ENCODE measurements at places on chromosomes 16 and 17.
A peak's percentile ranks its signal among the peaks of the same experiment; 100 is the strongest.

GRCh38 chr17:32627239-32627996 lies 140.6 kb downstream of the CDK5R1 start:
- no peak for DNase-seq

- DNase-seq = no peak
These were observed 64.1 kb downstream of the NEUROD2 start for GRCh38 chr17:39543664-39544063.

DNA sequence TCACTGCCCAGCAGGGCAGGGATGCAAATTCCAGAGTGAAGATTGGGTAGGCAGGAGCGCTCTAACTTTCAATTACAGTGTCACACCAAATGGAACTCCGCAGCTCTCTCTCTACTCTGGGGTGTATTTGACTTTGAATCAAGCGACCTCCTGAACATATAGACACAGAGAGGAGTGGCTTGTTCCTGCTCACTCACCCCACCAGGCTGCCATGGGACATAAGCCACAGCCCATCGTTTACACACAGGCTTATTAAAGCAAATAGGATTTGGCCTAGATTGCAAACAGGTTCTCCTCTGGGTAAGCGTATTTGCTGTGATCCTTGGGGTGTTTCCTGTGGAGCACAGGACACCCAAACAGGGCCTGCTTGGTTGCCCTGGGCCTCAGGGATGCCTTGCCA lies 281.6 kb upstream of the CCL2 start:
- DNase-seq = no peak

DNA sequence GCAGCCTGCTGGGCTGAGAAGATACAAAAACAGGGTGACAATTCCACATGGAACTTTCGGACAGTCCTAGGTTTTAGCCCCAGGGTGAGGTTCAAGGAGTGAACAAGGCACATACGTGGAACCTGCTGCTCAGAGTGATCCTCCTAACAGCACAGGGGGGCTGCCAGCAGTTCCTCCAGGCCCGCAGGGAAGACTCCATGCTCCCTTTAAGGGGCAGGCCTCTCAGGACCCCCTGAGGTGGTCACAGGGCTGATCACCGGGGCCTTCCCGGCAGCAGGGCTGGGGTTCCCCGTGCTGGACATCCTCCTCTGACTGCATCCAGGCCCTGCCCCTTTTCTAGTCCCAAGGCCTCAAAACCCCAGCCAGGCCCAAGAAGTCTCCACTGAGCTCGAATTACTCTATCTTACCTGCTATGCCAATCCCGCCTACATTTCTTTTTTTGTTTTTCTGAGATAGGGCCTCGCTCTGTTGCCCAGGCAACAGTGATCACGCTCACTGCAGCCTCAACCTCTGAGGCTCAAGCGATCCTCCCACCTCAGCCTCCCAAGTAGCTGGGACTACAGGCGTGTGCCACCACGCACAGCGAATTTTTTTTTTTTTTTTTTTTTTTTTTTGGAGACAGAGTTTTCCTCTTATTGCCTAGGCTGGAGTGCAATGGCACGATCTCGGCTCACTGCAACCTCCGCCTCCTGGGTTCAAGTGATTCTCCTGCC lies 10.4 kb downstream of the CANT1 start:
- no peak for DNase-seq

- no peak for DNase-seq
These were observed 16.0 kb downstream of the MPRIP start for GRCh38 chr17:17058304-17058703.

DNA sequence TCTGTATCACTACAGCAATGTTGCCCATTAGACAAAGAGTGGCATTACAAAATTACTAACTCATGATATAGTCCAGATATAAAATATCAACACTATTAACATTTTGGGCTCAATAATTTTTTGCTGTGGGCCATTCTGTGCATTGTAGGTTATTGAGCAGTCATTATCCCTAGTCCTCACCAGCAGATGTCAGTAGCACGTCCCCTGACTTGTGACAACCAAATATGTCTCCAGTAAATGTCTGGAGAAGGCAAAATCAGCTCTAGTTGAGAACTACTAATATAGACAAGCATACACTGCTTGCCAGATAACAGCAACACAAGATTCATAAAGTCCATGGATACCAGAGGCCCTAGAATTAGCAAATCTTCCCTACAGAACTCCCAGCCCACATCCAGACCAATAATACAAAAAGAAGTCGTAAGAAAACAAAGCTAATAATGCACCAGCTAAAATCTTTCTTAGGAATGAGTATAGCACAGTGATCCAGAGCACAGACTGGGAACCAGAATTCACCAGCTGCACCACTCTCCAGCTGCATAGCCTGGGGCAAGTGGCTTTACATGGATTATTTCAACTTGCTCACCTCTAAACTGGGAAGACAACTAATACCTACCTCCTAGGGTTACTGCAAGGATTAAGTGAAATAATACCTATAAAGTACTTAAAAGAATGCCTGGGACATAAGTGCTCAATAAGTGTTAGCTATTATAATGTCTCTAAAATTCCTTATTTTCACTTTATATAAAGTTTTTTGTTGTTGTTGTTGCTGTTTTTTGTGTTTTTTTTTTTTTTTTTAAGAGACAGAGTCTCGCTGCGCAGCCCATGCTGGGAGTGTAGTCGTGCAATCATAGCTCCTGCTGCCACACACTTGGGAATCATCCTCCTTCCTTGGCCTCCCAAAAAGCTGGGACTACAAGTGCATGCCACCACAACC lies 23.7 kb downstream of the HELZ start:
- peak; percentile 61 for DNase-seq

DNA sequence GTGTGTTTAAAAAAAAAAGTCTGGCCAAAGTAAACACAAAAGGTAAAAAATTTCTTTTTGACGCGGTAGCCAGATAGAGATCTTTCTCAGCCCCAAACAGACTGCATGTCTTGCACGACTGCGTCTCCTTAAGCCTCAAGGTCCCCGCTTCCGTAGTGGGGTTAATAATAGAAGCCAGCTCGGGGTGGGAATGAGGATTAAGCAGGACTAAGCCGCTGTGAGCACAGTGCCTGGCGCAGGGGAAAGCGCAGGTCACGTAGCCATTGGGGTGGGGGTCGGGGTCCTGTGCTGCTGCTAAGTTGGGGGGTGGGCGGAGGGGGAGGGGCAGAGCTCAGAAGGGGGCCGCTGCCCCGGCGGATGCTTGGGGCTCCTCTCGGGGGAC lies 521 bp downstream of the GGA2 start:
- peak; percentile 33 for DNase-seq

GRCh38 chr17:36661688-36662087 lies 60.3 kb downstream of the MRM1 start:
- DNase-seq = no peak

DNA sequence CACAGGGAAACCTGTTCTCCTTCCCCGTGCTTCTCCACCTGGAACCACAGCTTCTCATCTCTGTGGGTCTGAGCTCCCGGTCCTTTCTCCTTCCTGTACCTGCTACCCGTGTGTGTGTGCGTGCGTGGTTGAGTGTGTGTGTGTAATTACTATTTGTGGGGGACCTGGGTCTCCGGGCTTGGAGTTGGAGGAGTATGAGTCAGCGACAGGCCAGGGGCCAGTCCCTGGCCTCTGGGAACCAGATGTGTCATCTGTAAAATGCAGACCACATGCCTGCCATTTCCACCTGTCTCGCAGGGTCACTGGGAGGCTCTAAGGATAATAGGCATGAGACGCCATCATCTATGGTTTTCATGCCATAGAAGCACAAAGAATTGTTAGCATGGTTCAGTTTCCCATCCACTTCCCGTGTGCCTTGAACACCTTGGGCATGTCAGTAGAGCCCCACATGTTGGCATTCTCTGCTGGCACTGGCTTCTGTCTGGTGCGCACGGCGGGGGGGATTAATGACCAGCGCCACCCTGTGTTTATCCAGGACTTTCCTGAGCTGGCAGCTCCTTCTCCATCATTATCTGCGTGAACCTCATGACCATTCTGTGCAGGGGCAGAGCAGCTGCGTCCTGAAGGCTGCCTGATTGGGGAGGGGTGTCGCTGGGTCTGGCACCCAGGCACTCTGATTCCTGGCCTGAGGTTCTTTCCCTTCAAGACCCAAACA lies 1.5 kb downstream of the ZNF205 start:
- no peak for DNase-seq

DNA sequence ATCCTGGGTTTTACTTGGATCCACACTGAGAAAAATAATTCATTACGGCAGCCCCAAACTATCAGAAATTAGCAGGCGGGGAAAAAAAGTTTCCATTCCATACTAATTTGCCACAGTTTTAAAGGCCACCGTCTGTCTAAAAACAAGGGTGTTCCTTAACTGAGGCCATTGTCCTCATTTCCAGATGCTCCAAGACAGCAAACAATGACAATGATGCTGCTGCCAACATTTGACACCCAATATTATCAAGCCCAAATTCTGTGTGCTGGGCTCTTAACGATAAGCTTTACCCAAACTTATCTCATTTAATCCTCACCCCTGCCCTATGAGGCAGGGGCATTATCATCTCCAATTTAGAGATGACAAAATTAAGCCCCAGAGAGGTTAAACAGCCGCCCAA lies 26.3 kb downstream of the CUEDC1 start:
- DNase-seq = no peak

DNA sequence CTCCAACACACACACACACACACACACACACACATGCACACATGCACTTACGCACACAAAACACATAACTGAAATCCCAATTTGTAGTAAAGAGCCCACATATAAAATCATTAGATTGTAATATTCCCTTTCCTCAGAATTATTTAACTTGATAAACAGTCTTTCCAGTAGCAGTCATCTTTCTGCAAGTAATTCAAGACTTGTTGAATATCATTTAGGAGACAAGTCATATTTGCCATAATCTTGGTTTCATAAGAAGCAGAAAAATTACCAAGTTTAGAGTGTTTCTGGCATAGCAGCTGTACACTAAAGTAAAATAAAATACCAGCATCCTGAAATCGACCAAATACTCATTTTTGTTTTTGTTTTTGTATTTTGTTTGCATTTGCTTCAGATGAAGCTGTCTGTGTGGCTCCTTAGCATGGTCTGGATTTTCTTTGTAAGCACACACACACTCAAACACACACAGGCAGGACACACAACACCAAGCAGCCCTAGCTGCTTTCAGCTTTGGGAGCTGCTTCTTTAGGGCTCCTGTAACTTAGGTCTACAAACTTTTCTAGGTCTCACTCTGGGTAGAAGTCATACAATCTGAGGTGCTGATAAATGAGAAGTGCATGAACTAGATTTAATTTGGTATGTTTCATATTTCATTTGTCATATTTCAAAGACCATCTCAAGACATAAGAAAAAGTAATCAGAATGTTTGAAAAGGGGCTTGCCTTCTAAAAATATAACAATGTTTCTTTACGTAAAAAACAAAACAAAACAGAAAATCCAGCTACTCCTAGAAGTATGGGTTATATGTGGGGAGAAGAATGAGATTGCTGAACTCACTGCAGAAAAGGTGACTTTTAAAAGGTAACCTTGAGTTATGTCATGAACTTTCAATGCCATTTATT lies 3.0 kb downstream of the SALL1 start:
- no peak for DNase-seq

- no peak for DNase-seq
These were observed 153.4 kb upstream of the PLCG2 start for GRCh38 chr16:81625544-81626153.

DNA sequence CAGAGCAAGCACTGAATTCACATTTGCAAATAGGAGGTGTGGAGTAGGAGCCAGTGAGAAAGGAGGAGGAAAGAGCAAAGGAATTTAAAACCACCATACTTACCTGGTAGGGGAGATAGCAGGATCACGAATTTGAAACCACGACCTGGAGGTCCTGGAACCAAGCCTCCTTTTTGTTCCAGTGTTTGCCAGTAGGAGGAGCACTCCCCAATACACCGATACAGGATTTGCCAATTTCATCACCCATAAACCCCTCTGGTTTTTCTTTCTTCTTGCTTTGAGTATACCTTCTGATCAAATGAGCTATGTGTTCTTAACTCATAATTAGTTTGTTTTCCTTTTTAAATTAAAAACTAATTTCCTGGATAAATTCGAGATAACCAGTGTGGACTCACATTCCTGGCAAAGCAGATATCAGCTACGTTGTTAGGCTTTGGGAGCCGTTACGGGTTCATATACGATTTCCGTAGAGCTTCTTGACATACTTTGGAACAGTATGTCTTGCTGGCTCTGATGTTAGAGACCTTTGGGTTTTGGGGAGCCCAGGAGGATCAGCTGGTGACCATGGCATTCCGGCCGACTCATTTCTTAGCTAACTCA lies 22.7 kb downstream of the BCO1 start:
- peak; percentile 27 for DNase-seq

DNA sequence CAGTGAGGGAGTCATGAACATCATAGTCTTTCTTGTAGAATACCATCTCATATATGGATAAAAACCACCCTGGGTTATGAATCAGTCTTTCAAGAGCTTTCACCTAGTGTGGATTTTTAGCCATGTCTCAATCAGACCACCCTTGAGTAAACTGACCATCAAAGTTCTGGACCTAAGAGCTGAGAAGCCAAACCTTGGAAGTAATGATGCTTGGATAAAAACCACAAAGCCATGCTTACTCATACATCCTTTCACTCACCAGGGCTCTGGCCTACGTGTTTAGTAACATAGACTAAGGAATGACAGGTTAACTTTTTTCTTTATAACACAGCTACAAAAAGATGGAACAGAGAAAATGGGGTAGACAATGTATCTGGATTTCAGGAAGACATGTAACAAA lies 167.2 kb downstream of the STX8 start:
- no peak for DNase-seq

GRCh38 chr17:41678411-41678906 lies 10.2 kb upstream of the EIF1 start:
- peak; percentile 58 for DNase-seq

DNA sequence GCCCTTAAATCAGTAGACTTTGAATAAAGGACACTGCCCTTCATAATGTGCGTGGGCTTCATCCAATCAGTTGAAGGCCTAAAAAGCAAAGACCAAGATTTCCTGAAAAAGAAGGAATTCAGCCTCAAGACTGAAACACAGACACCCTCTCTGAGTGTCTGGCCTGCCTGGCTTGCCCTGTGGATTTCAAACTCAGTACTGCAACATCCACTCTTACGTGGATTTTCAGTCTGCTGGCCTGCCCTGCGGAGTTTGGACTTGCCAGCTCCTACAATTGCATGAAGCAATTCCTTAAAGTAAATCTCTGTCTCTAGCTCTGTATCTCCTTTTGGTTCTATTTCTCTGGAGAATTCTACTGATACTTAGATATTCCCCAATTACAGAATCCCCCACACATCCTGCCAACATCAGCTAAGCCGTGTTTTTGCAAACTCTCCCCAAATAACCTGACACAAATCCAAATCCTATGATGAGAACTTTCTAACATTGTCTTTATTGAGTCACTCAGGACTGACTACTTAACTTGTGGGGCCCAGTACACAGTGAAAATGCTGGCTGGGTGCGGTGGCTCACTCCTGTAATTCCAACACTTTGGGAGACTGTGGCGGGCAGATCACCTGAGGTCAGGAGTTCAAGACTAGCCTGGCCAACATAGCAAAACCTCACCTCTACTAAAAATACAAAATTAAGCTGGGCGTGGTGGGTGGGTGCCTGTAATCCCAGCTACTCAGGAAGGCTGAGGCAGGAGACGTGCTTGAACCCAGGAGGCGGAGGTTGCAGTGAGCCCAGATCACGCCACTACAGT lies 7.2 kb upstream of the TNFRSF17 start:
- DNase-seq = no peak

GRCh38 chr17:8274816-8275215 lies 13.7 kb upstream of the RANGRF start:
- DNase-seq = no peak
